Right cardiac atrium (tissue), 5 donors: ENCODE measurements at places on chromosomes 1 and 21.
A peak's percentile ranks its signal among the peaks of the same experiment; 100 is the strongest.

DNA sequence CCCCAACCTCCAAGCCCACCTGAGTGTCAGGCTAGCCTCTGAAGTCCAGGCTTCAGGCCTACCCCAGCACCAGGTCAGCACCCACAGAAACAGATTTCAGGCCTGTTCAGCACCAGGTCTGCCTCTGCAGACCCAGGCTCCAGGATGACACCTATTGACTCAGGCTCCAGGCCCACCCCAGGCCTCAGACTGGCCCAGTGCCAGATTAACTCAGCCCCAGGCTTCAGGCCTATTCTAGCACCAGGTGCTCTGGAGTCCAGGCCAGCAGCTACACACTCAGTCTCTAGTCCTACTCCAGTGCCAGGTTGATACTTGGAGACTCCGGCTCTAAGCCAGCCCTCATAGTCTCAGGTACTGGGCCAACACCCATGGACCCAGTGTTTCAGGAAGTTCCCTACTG, 541.7 kb upstream of the PBX1 start:
- DNase-seq, result no peak

GRCh38 chr1:12447849-12448312, 170.1 kb downstream of the DHRS3 start:
- no peak for DNase-seq

GRCh38 chr21:42302794-42303193, 12.4 kb downstream of the TFF3 start:
- no peak for DNase-seq

- no peak for DNase-seq
Measured at GRCh38 chr1:68495968-68496679, 758 bp downstream of the DEPDC1 start.

GRCh38 chr1:12439073-12439472, 178.9 kb downstream of the DHRS3 start:
- no peak for DNase-seq

DNA sequence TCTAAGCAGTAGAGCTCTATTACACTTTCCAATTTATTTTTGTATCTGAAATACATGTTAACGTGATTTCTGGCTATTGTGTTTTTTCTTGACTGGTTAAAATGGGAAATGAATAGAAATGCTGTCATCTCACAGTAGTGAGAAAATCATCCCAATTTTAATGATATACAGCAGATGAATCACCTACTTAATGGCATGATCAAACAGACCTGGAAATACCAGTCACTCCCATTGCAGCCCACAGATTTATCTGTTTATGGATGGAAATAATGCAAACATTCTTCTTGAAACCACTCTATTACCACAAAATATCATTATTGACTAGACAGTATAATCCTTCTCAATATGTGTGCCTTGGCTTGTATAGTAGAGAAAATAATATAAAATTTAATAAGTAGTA, 497.8 kb upstream of the ADAMTS5 start:
- no peak for DNase-seq

GRCh38 chr1:3111348-3112021, 42.5 kb downstream of the PRDM16 start:
- DNase-seq, result no peak

DNA sequence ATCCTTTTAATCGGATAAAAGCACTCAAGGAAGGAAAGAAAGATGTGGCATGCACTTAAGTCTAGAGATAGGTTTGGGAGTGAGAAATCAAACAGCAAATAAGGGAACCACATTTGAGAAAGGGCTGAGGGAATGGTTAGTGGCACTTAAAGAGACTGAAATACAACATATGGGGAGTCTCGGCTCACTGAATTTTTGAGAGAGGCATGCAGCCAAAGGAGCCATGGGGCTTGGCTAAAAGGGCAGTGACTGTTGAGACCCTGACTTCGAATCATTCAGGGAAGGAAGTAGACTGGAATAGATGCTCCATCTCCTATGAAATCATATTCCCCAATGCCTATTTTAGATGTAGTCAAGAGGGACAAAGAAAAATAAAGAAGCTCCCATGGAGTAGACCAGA, 58.3 kb upstream of the HAO2 start:
- DNase-seq, result no peak

DNA sequence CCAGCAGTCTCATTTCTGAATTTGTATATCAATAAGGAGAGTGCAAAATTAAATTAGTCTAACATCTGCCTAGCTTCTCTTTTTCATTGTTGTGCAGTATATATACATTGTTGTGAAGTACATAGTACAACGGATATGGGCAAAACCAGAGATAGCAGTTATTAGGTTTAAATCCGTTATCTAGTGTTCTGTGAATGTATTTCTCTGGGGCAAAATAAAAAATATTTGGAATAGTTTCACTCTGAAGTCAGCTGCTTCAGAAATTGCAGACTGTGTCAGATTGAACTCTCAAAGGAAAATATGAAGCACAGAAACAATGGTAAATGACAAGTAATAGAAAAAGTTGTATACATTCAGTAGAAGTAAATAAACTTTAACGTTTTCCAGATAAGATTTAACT, 836.5 kb upstream of the CXADR start:
- DNase-seq, result no peak

- no peak for DNase-seq
Measured at GRCh38 chr1:11722538-11722937, 13.4 kb upstream of the AGTRAP start.

GRCh38 chr1:87816646-87817045, 488.0 kb downstream of the LMO4 start:
- no peak for DNase-seq

DNA sequence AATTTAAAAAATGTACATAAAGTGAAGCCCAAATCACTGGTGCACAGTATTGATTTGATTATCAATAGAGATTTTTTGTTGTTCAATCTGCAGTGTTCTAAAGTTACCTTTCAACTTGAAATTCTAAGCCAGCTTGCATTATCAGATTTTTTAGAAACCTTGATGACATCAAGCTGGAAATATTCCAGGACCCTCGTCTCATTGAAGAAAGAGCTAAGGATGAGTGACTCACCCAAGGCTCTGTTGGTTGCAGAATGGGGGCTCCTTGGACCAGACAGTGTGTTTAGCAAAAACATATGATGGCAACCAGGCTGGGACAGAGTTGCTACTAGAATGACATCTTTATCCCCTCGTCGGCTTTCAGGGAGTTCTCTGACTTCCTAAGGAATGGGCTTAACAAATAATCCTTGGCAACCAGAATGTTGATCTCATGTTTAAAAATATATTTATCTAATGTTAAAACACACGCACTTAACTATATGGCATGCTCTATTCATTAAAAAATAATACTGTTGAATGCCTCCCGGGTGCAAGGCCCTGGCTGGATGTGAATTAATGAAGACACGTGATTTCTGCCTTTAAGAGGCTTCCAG, 79.7 kb downstream of the RUNX3 start:
- DNase-seq, result no peak

GRCh38 chr21:43376478-43376882, 50.5 kb downstream of the SIK1 start:
- no peak for DNase-seq

DNA sequence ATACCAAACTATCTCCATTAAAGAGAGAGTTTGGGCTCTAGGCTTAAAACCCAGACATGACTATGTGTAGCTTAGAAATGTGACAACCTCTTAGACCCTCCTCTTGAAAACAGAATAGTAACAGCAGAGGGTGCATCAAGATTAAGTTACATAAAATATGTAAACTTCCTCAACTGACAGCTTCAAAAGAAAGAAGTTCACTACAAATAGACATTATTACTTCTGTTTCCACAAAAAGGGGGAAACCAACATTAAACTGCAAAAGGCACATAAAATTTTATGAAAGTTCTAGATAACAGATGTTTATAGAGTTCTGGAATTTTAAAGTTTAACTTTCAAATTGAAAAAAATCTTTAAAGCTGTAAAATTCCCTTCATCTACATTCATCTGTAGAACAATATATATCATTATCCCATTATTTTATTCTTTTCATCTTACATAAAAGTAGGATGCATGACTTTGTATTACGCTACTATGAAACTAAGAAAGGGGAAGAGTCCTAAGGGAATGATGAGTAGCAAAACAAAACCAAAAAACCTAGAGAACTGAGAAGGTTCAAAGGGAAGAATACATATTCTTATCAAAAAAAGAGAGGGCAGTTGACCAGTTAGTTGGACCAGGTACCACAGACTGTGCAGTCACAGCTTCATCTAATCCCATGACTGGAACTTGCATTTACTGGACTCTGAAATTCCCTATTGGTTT, 177.0 kb downstream of the SIPA1L2 start:
- DNase-seq, result no peak

- DNase-seq, result no peak
Measured at GRCh38 chr1:12582649-12583048, 35.4 kb downstream of the DHRS3 start.

DNA sequence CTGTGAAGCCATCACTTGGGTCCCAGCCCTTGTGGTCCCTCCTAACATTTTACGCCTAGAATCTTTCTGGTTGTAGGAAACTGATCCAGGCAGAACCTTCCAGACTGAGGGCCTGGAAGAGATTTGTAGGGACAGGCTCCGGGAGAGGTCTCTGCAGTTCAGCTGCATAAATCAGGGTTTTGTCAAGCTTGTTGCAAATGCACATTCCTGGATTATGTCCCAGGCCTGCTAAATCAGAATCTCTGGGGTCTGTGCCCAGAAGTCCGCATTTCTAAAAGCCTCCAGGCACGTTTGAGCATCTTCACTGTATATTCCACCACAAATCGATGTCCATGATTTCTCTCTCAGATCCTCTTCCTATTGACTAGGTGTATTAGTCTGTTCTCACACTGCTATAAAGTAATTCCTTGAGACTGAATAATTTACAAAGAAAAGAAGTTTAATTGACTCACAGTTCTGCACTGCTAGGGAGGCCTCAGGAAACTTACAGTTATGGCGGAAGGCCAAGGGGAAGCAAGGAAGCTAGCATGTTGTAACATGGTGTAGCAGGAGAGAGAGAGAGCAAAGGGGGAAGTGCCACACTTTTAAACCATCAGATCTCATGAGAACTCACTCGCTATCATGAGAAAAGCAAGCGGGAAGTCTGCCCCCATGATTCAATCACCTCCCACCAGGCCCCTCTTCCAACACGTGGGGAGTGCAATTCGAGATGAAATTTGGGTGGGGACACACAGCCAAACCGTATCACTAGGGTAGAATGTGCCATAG, 1.2 kb upstream of the FHAD1 start:
- DNase-seq, result no peak

DNA sequence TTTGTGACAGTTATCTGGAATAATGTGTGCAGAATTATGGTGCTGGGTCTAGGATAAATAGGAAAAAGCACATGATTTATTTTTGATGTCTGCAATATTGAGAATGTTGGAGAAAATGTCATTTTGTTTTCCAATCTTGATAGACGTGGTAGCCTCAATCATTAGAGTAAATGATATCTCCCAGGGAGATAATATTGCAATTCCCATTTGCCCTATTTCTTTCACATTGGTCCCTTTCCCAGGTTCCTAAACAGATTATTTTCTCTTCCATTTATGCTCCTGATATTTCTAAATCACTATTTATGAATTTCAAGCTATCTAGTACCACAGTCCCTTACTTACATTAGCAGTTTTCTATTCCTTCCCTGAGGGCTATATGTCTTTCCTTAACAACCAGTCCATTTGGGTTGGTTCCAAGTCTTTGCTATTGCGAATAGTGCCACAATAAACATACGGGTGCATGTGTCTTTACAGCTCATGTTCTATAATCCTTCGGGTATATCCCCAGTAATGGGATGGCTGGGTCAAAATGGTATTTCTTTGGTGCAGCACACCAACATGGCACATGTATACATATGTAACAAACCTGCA, 447.3 kb downstream of the PLA2G4A start:
- no peak for DNase-seq

DNA sequence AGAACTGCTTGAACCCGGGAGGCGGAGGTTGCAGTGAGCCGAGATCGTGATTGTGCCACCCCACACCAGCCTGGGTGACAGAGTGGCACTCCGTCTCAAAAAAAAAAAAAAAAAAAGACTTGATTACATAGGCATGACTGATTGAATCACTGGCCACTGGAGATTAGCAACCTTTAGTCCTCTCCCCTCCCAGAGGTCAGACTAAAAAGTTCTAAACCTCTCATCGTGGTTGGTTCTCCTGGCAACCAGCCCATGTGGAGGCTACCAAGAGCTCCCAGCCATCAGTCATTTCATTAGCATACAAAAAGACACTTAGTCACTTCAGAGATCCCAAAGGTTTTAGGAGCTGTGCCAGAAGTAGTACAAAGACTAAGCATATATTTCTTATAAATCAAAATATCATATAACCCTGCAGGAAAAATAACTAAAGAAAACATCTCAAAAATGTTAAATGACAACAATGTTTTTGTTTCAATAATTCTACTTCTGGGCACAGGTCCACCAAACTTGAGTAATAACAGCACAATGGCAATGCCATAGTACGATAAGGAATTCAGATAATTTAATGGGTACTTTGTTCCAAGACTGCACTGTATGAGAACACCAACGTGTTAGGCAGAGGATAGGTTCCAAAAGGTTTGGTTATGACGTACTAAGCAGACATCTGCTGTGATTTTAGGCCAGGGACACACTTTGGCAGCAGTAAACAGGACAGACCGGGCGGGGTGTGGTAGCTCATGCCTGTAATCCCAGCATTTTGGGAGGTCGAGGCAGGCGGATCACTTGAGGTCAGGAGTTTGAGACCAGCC, 18.1 kb downstream of the USP48 start:
- DNase-seq, result no peak

GRCh38 chr1:8632102-8632501, 185.3 kb downstream of the RERE start:
- no peak for DNase-seq

- DNase-seq, result no peak
Measured at GRCh38 chr21:41823166-41823565, 56.0 kb downstream of the PRDM15 start.

GRCh38 chr1:228180271-228180958, 14.8 kb downstream of the IBA57 start:
- DNase-seq, result no peak

GRCh38 chr1:222843469-222844410, 28.9 kb downstream of the DISP1 start:
- DNase-seq, result no peak

DNA sequence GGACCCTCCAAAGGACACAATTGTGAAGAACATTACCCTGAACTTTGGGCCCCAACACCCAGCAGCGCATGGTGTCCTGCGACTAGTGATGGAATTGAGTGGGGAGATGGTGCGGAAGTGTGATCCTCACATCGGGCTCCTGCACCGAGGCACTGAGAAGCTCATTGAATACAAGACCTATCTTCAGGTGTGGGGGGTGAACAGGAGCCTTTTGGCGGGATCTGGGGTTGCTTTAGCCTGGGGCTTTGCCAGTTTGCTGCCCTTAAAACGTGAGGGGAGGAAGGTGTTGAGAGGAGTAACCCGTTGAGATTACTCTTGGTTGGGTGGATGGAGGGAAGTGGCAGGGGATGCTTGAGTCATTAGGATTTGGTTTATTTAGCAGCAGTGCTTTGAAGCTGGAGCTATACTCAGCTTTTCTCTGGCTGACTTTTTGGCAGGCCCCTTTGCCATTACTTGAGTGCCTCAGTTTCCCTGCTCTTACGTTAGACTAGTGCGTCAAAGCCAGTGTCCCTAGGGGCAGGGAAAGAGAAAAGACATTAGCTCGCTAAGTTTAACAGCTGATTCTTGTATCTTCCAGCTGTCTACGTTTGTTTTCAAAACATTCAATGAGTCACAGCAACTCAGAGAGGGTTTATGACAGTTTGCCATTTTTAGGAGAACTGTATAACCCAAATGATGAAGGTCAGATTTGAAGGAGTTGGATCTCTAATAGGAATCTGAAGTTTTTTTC, 4.4 kb downstream of the NDUFS2 start:
- DNase-seq, result peak; percentile 76
